Lung microvascular endothelial cell (primary cell): ENCODE measurements at places on chromosomes 7 and 10. TPM values are rescaled to one million over a fixed set of nuclear protein-coding genes. Genes with fewer than 3 reads are reported as not detected.

- DNase-seq: no peak
Observed at GRCh38 chr10:109998513-109998912, 9.3 kb upstream of the ADD3 start.

DNA sequence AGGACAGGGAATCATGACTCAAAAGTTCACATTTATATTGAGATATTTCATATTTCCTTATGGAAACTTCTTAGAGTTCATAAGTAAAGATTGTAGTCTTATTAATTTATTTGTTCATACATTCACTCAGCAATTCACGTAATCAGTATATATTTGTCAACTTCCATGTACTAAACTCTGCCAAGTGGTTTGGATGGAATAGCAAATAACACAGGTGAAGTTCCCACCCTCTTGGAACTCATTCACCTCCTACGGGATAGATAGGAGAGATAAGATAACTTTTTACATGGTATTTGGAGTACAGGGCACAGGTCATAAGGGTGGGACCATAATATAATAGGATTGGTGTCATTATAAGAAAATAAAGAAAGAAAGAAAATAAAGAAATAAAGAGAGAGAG is 234.0 kb downstream of the CDC14C start:
- no peak for DNase-seq

HMX3 gene
- not detected in 2 replicates for total RNA-seq

- DNase-seq: no peak
Observed at GRCh38 chr7:1637155-1637554, 32.9 kb upstream of the ELFN1 start.

- no peak for DNase-seq
Observed at GRCh38 chr10:71842856-71843686, 8.0 kb downstream of the PSAP start.

DNA sequence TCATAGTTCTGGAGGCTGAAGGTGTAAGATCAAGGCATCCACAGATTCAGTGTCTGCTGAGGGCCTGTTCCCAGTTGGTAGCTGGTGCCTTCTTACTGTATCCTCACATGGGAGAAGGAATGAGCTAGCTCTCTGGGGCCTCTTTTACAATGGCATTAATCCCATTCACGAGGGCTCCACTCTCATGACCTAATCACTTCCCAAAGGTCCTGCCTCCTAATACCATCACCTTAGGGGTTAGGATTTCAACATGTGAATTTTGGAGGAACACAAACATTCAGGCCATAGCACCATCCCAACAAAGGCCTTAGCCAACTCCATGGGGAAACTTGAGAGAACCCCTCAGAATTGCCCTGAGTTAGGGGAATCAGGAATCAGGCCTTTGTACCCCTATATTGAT is 66.1 kb upstream of the CREB5 start:
- no peak for DNase-seq

KCP gene
- total RNA-seq: not detected in 2 replicates
